ENCODE measurements at places on chromosomes 13 and 19. TPM values are rescaled to one million over a fixed set of nuclear protein-coding genes. Genes with fewer than 3 reads are reported as not detected.

Gene MAMSTR
- 0.50 TPM for total RNA-seq

Gene CYP2A6
- total RNA-seq: not detected

Gene FPR1
- total RNA-seq: under 0.01 TPM

Gene MED16
- total RNA-seq: 42.3 TPM

Gene KIR3DL1
- not detected for total RNA-seq

Gene OR7D2
- not detected for total RNA-seq

Gene SEMA6B
- total RNA-seq: 0.28 TPM

Gene AMH
- total RNA-seq: 3.1 TPM

Gene C19orf85
- not detected for total RNA-seq

Gene OVOL3
- total RNA-seq: not detected

Gene CEACAM7
- not detected for total RNA-seq

Gene LYPD3
- 0.33 TPM for total RNA-seq

Gene FFAR1
- total RNA-seq: not detected

Gene ZGLP1
- total RNA-seq: 1.2 TPM

Gene NOVA2
- total RNA-seq: not detected

Gene IQCN
- total RNA-seq: 0.50 TPM

Gene ZNF224
- total RNA-seq: 15.3 TPM

Gene ZNF583
- total RNA-seq: 4.7 TPM

Gene PTH2
- not detected for total RNA-seq

Gene C13orf46
- 0.86 TPM for total RNA-seq

Gene CYP4F12
- total RNA-seq: not detected

Gene SIAH3
- total RNA-seq: not detected
